ENCODE measurements at places on chromosomes 2 and 18.

DNA sequence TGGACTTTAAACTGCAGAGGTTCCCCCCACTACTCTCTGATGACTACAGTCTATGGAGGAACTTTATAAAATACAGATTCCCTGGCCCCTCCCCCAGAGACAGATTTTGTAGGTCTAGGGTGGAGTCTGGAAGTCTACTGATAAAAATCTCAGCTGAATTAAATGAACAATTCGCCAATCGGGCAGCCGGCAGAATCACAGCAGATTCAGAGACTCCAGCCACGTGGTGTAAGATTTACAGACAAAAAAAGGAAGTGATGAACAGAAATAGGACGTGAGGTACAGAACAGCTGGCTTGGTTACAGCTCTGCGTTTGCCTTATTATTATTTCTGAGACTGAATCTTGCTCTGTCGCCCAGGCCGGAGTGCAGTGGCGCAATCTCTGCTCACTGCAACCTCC is 21.4 kb upstream of the MTA3 start:
- DNase-seq, result no peak
- H3K4me1 ChIP-seq, result peaks cover 67% of the 10 kb centered on the region
- peak overlapping the region; percentile 94 for H3K27ac ChIP-seq
- H3K27me3 ChIP-seq, result no peaks in the 10 kb centered on the region
- H3K4me3 ChIP-seq, result no peak overlapping the region

DNA sequence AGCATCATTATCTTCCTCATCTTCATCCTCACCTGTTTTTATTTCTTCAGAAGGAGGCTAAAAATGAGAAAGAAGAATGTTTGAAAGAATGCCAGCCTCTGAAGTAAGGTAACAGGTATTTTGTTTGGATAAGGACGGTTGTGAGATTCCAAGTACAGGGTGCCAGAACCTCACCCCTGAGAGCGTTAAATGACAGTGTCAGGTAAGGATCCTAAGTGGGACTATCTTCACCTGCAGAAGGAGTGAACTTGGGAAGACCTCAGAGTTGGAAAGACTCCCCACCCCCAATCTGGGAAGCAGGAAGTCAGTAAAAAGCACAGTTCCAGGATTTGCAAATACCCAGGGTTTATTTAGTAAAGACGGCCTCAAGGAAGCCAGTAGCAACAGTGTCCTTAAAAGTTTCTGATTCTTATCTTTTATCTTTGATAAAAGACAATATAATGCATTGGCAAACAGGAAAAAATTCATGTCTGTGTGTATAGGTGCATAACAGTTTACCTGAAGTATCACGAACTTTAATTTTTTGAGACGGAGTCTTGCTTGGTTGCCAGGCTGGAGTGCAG is 52.3 kb downstream of the THOC1 start:
- H3K4me3 ChIP-seq, result no peak overlapping the region
- H3K27me3 ChIP-seq, result no peaks in the 10 kb centered on the region
- H3K27ac ChIP-seq, result no peak overlapping the region
- peaks cover 87% of the 10 kb centered on the region for H3K36me3 ChIP-seq
- H3K4me1 ChIP-seq, result peaks cover 5% of the 10 kb centered on the region

DNA sequence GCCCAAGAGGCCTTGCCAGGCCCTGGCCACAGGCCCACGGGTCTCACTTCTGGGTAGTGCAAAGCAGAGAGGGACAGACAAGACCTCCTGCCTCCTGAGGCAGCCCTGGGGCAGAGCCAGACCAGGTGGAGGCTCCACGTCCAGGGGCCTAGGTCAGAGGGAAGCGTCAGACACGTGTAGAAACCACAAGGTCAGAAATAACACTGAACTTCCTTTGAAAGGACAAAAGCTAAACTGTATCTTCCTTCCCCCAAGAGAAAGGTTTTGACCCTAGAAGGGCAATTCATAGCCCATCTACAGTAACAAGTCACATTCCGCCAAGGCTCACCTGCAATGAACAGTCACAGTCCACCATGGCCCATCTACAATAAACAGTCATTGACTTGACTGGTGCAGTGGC is 17.9 kb downstream of the SDC1 start:
- H3K4me1 ChIP-seq, result peaks cover 7% of the 10 kb centered on the region
- no peak overlapping the region for H3K4me3 ChIP-seq
- no peak overlapping the region for H3K27ac ChIP-seq
- H3K36me3 ChIP-seq, result peaks cover 20% of the 10 kb centered on the region

GRCh38 chr2:10289352-10289751 is 13.4 kb upstream of the HPCAL1 start:
- DNase-seq, result no peak
- H3K4me3 ChIP-seq, result no peak overlapping the region
- no peak overlapping the region for H3K27ac ChIP-seq
- H3K36me3 ChIP-seq, result peaks cover 7% of the 10 kb centered on the region

- no peaks in the 10 kb centered on the region for H3K36me3 ChIP-seq
- H3K4me3 ChIP-seq, result peak overlapping the region; percentile 69
- peaks cover 59% of the 10 kb centered on the region for H3K4me1 ChIP-seq
- H3K27ac ChIP-seq, result peak overlapping the region; percentile 41
- peak; percentile 38 for DNase-seq
These were observed 39.6 kb downstream of the EN1 start for GRCh38 chr2:118807668-118808428.

- H3K4me1 ChIP-seq, result peaks cover 6% of the 10 kb centered on the region
- no peak overlapping the region for H3K27ac ChIP-seq
- no peak for DNase-seq
- no peaks in the 10 kb centered on the region for H3K27me3 ChIP-seq
These were observed 466.7 kb downstream of the TNS1 start for GRCh38 chr2:217535957-217536708.

GRCh38 chr2:240386326-240386725 is 49.1 kb upstream of the GPC1 start:
- no peak overlapping the region for H3K27ac ChIP-seq
- H3K36me3 ChIP-seq, result no peaks in the 10 kb centered on the region
- no peak for DNase-seq
- no peak overlapping the region for H3K4me3 ChIP-seq
- H3K27me3 ChIP-seq, result no peaks in the 10 kb centered on the region
- no peaks in the 10 kb centered on the region for H3K4me1 ChIP-seq

DNA sequence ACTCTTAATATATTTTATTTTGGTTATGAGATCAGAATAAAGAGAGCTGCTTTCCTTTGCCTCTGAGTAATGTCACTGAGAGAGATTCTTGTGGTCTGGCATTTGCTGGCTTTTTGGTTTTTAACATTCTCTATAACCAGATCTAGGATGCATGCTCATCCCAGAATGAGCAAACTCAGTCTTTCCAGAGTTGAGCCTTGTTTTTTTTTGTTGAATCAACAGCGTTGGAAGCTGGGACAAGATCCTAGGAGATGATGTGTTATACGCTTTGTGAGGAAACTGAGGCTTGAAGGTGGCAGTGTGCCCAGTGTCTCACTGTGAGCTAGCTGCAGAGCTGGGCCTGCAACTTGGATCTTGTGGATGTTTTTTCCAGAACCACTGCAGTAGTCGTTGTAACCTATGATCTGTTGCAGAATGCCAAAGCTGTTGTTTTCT is 19.5 kb downstream of the MYO1B start:
- H3K4me3 ChIP-seq, result no peak overlapping the region
- H3K27me3 ChIP-seq, result no peaks in the 10 kb centered on the region
- H3K4me1 ChIP-seq, result peaks cover 54% of the 10 kb centered on the region
- DNase-seq, result no peak
- H3K27ac ChIP-seq, result peak overlapping the region; percentile 64

DNA sequence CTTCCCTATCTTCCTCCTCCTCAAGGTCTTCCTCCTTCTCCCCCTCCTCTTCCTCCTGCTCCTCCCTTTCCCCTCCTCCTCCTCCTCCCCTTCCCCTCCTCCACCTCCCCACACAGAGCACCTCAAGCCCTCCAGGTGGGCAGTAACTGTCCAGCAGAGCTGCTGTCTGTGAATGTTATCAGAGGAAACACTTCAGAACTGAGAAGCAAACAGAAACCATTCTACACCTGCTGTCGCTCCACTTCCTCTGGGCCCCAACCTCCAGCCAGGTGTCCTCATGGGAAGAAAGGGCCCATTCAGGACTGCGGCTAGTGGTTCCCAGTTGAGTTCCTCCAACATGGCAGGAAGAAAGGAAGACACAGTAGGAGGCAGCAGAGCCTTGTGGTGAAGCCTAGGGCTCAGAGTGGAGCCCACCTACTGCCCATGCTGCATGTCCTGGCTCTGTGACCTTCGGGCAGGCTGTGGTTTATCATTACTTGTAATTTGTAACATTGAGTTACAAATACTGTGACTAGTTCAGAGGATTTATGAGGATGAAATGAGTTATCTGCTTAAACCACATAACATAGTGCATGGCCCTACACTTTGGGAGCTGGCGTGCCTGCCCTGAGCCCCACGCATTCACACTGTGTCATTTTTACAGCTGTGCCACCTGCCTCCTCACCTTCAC is 165.9 kb upstream of the ID2 start:
- H3K4me1 ChIP-seq, result no peaks in the 10 kb centered on the region
- H3K36me3 ChIP-seq, result peaks cover 7% of the 10 kb centered on the region
- DNase-seq, result no peak
- no peak overlapping the region for H3K27ac ChIP-seq

DNA sequence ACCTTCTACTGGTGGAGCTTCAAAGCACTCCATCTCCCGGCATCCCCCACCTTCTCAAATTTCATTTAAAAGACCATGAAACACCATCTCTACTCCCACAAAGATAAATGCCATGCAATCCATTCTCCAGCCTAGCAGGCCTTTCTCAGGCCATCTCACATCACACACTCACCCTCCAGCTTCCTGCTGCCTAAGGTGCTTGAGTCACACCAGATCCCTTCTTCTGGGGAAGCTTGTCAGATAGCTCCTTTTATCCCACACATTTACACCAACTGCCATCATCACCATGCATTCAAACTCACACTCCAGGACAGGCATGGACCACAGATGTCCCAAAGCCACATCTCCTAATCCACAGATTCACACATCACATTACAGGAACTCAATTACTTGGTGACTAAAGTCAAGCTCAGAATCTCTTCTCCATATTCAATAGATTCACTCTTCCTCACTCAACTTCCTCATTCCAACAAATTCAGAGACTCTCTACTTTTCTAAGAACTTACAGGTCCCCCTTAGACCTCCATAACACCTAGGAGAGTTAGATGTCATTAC is 292.5 kb downstream of the TNS1 start:
- DNase-seq, result no peak
- no peak overlapping the region for H3K27ac ChIP-seq
- no peaks in the 10 kb centered on the region for H3K27me3 ChIP-seq
- no peak overlapping the region for H3K4me3 ChIP-seq
- H3K4me1 ChIP-seq, result peaks cover 16% of the 10 kb centered on the region

DNA sequence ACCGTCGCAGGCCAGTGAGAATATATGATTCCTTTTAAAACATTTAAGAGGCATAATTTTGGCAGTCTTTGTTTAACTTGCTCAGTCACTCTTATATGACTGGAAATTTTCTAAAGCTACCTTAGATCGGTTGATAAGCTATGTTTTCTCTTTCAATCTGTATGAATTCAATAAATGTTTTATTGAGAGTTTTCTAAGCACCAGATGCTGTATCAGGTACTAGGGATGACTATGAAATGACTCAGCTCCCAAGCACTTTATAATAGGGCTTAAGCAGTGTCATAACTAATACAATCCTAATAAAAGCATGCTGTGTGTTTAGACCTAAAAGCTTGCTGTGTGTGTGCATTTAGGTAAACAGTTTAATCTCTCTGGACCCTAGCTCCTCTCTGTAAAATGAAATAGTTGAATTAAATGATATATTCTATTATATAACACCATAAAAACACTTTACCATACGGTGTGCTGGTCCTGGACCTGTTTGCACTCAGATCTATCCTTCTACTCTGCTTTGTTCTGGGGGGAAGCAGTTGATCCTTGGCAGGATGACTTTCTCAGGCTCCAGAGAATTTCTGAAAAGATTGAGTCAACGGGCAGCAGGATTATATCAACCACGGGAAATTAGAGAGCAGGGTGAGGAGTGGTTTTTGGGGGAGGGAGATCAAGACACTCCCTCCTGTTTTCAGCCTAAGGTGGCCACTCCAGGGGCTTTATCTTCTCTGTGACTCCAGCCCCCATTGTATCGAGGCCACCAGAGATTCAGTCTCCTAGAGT is 26.1 kb upstream of the SLC38A11 start:
- no peaks in the 10 kb centered on the region for H3K36me3 ChIP-seq
- no peaks in the 10 kb centered on the region for H3K27me3 ChIP-seq
- H3K4me1 ChIP-seq, result no peaks in the 10 kb centered on the region
- no peak for DNase-seq
- H3K4me3 ChIP-seq, result no peak overlapping the region
- H3K27ac ChIP-seq, result no peak overlapping the region

DNA sequence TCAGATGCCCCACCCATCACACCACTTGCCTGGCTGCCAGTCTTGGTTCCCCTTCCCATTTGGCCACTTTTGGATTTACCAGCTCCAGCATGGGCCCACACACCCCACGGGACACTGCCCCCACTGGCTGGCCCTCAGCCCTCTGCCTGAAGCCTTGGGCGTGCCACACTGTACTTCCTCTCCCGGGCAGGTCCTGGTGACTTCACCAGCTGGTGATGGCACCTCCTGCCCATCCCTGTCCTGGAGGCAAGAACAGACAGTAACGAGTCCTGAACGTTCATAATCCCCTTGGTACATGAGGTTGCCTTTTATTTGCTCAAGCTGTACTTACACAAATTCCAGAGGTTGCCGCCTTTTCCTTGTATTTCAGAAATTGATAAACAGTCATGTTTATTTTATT is 81.1 kb downstream of the TMEM17 start:
- H3K27ac ChIP-seq, result no peak overlapping the region
- no peaks in the 10 kb centered on the region for H3K27me3 ChIP-seq
- DNase-seq, result no peak
- H3K36me3 ChIP-seq, result peaks cover under 1% of the 10 kb centered on the region

- no peak for DNase-seq
- no peak overlapping the region for H3K27ac ChIP-seq
- peaks cover 79% of the 10 kb centered on the region for H3K36me3 ChIP-seq
- no peaks in the 10 kb centered on the region for H3K27me3 ChIP-seq
These were observed 40.8 kb downstream of the PRPF40A start for GRCh38 chr2:152676461-152676860.

DNA sequence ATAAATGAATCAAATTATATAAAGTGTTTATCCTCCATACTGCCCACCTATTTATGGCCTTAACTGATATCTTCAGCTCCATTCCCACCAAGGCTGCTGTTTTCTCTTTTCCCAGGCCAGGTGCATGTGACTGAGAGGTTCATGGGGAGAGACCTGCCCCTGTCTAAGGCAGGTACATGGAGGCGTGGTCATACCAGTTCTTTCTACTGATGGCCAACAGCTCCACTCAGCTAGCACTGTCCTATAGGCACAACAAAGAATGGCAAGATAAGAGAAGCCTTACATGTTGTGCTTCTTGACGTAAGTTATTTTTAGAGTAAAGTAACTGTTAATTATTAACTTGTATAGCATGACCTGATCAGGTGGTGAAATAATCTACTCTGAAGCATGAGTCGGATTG is 16.8 kb downstream of the AKAIN1 start:
- no peak overlapping the region for H3K27ac ChIP-seq
- H3K36me3 ChIP-seq, result no peaks in the 10 kb centered on the region
- no peak for DNase-seq
- H3K4me1 ChIP-seq, result 0 out of 2 replicates have a peak, but pooled peaks cover 4% of the 10 kb centered on the region

DNA sequence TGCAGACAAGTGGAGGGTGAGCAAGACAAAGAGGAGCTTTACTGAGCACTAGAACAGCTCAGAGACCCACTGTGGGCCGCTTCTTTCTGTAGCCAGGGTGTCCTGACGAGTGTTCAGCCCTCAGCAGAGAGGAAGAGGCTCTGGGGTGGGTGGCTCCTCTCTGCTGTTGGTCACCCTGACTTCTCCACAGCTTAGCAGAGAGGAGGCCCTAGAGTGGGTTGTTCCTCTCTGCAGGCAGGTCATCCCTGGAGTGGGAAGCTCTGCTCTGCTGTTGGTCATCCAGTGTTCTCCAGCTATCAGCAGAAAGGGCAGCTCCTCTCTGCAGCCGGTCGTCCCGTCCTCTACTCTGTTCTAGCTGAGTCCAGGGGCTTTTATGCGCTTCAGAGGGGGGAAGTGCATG is 286.5 kb downstream of the ICOS start:
- peaks cover 45% of the 10 kb centered on the region for H3K27me3 ChIP-seq
- H3K36me3 ChIP-seq, result peaks cover 4% of the 10 kb centered on the region
- peaks cover 9% of the 10 kb centered on the region for H3K4me1 ChIP-seq
- H3K27ac ChIP-seq, result no peak overlapping the region

Measured in WTC11 (cell line).